ENCODE measurements at places on chromosomes 6 and 20.

DNA sequence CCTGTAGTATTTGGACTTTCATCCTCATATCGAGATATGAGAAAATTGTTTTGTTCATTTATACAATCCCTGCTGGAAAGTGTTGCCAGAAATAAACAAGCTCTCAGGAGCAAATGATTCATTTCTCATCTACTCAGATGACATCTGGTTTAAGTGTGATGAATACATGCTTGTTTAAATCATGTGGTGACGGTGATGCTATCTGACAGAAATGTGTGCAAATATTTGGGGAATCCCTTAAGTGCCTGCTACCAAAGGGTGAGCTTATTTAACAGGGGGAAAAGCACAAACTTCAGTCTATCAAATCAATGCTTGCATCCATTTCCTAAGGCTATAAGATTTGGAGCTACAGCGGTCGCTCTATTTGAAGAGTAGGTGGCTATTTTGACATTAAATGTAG is 368.3 kb upstream of the SASH1 start:
- no peaks in the 10 kb centered on the region for H3K36me3 ChIP-seq
- H3K4me3 ChIP-seq, result no peak overlapping the region
- no peak for DNase-seq
- no peak overlapping the region for H3K27ac ChIP-seq
- H3K27me3 ChIP-seq, result no peaks in the 10 kb centered on the region
- H3K4me1 ChIP-seq, result no peaks in the 10 kb centered on the region

DNA sequence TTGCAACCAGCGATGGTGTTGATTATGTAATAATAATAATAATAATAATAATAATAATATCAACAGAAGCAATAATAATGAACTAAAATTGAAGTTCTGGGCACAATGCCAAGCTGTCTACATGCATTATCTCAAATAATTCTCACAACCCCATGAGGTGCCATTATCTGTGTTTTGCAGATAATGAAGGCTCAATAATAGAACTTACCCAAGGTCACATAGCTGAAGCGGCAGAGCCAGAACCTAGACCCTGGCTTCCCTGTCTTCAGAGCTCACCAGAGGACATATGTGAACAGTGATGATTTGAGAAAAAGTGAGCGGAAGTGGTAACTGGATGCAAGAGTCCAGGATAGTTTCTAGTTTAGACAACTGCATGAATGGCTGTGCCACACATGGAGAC is 91.0 kb downstream of the HIVEP1 start:
- no peak for DNase-seq
- H3K4me1 ChIP-seq, result no peaks in the 10 kb centered on the region
- no peaks in the 10 kb centered on the region for H3K27me3 ChIP-seq
- no peak overlapping the region for H3K27ac ChIP-seq
- H3K4me3 ChIP-seq, result no peak overlapping the region

- no peak overlapping the region for H3K4me3 ChIP-seq
- H3K27me3 ChIP-seq, result no peaks in the 10 kb centered on the region
- DNase-seq, result no peak
- H3K4me1 ChIP-seq, result peaks cover 3% of the 10 kb centered on the region
- H3K27ac ChIP-seq, result peak overlapping the region; percentile 80
- H3K36me3 ChIP-seq, result no peaks in the 10 kb centered on the region
Measured at GRCh38 chr20:50381771-50382593, 128.2 kb upstream of the PTPN1 start.

DNA sequence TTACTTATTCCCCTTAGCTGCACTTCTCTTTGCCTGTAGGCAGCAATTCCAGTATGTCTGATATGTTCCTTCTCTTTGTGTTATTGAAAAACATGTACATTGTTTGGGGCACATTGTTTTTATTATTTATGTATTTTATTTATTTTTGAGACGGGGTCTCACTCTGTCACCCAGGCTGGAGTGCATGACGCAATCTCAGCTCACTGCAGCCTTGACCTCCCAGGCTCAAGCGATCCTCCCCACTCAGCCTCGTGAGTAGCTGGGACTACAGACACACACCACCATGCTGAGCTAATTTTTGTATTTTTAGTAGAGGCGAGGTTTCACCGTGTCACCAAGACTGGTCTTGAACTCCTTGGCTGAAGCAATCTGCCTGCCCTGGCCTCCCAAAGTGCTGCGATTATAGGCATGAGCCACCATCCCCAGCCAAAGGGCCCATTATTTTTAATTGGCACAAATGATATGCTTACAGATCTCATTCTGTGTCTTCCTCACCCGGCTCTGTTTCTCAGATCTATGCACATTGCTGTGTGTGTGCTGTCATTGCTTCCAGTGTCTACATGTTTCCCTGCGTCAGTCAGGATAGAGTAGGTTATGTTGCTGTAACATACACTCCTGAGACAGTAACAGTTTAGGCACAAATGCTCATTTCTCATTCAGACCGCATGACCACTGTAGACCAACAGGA is 54.1 kb upstream of the NELFCD start:
- no peak for DNase-seq
- no peaks in the 10 kb centered on the region for H3K36me3 ChIP-seq
- H3K4me1 ChIP-seq, result no peaks in the 10 kb centered on the region
- H3K27me3 ChIP-seq, result no peaks in the 10 kb centered on the region
- H3K27ac ChIP-seq, result no peak overlapping the region

GRCh38 chr6:124040655-124041054 is 237.0 kb downstream of the NKAIN2 start:
- H3K27ac ChIP-seq, result no peak overlapping the region
- no peaks in the 10 kb centered on the region for H3K4me1 ChIP-seq
- no peaks in the 10 kb centered on the region for H3K27me3 ChIP-seq
- H3K36me3 ChIP-seq, result no peaks in the 10 kb centered on the region

DNA sequence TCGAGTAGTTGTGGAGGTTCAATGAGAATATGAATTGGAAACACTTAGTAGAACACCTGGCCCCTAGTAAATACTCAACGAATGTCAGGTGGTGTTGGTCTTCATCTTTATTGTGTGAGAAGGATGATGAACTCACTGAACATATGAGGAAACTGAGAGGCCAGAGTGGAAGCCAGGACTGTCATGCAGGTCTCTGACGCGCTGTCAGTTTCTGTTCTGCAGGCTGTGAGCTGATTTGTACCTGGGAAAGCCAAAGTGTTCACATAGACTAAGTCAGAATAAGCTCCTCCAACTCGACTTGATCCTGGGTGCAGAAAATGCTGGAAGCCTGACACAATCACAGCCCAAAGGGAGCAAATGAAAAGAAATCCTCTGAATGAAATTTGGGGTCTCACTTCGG is 222.2 kb downstream of the LY86 start:
- peaks cover 30% of the 10 kb centered on the region for H3K4me1 ChIP-seq
- H3K27me3 ChIP-seq, result no peaks in the 10 kb centered on the region
- H3K36me3 ChIP-seq, result no peaks in the 10 kb centered on the region
- H3K4me3 ChIP-seq, result peak overlapping the region; percentile 43
- no peak overlapping the region for H3K27ac ChIP-seq

DNA sequence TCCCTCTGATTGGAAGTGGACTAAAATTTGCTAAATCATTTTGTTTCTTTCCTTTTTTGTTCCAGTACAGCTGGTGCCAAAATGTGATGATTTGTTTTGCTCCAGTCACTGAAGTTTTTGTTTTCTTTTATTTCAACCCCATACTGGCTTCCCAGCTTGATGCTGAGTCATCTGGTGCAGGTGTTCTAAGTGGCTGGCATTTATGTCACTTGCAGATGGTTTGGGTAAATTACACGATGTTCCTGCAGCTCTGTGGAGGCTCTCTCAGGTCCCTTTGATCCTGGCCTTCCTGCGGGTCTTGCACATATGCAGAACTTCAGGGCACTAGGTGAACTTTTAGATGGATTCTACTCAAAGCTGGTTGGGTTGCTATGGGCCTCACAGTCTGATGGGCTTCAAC is 577.7 kb downstream of the HAO1 start:
- H3K27ac ChIP-seq, result no peak overlapping the region
- no peak overlapping the region for H3K4me3 ChIP-seq
- H3K27me3 ChIP-seq, result no peaks in the 10 kb centered on the region
- peaks cover 4% of the 10 kb centered on the region for H3K4me1 ChIP-seq

GRCh38 chr6:91744566-91744965 is 1157.7 kb upstream of the MAP3K7 start:
- no peak for DNase-seq
- no peak overlapping the region for H3K27ac ChIP-seq
- no peaks in the 10 kb centered on the region for H3K27me3 ChIP-seq

DNA sequence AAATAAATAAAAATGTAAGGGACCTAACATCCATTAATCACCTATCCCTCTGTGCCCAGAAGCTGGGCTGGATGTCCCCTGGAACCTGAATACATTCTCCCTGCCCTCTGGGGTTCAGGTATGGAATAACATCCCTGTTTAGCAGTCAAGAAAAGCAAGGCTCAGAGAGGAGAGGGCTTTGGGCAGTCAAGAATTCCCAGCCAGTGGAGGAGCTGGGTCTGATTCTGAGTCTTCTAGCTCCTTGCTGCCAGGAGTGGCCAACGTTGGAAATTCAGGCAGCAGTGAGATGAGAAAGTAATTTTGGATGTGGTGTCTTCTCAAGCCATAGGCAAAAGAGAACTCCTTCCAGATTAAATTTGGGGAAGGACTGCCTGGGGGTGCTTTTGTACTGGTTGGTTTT is 42.6 kb upstream of the ZNFX1 start:
- H3K27ac ChIP-seq, result no peak overlapping the region
- peaks cover 71% of the 10 kb centered on the region for H3K27me3 ChIP-seq
- no peak for DNase-seq
- H3K36me3 ChIP-seq, result no peaks in the 10 kb centered on the region
- peaks cover 22% of the 10 kb centered on the region for H3K4me1 ChIP-seq

GRCh38 chr6:106084106-106084988 is 1.8 kb upstream of the PRDM1 start:
- no peaks in the 10 kb centered on the region for H3K36me3 ChIP-seq
- peak overlapping the region; percentile 73 for H3K27ac ChIP-seq
- H3K4me3 ChIP-seq, result no peak overlapping the region
- H3K27me3 ChIP-seq, result no peaks in the 10 kb centered on the region
- H3K4me1 ChIP-seq, result peaks cover 33% of the 10 kb centered on the region

GRCh38 chr6:382883-383810 is 8.4 kb upstream of the IRF4 start:
- no peaks in the 10 kb centered on the region for H3K4me1 ChIP-seq
- H3K27ac ChIP-seq, result no peak overlapping the region
- H3K27me3 ChIP-seq, result peaks cover 65% of the 10 kb centered on the region
- no peak for DNase-seq
- no peak overlapping the region for H3K4me3 ChIP-seq
- no peaks in the 10 kb centered on the region for H3K36me3 ChIP-seq

DNA sequence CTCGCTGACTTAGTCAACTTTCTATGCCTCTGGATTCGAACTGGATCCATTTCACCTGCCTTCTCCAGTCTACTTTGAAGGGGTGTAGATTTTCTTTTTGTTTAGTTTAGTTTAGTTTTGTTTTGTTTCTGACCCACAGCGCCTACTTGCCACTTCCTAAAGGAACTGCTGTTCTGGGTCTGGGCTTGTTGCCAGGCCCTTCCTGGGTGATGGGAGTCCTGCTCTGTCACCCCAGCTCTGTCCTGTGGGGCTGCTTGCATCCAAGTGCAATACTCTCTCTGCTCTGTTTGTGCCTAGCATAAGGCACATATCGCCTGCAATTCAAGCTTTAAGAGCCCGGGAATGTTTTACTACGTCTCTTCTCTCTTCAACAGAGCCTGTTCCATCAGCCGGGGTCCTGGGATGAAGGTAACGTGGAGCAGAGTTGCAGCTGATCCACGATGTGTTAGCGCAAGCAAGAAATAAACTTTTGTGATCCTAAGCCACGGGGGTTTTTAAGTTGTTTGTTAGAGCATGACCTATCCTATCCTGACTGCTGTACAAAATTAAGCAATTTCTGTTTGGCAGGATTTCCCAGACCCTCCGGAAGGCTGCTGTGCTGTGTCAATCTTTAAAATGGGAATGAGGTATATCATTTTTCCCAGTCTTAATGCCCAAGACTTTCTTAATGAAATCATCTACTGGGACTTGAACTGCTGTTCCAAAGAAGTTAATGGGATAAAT is 30.9 kb upstream of the TAGAP start:
- H3K36me3 ChIP-seq, result no peaks in the 10 kb centered on the region
- H3K4me3 ChIP-seq, result no peak overlapping the region
- no peaks in the 10 kb centered on the region for H3K4me1 ChIP-seq
- no peak overlapping the region for H3K27ac ChIP-seq

- no peak overlapping the region for H3K4me3 ChIP-seq
- H3K27me3 ChIP-seq, result no peaks in the 10 kb centered on the region
- no peaks in the 10 kb centered on the region for H3K36me3 ChIP-seq
- H3K27ac ChIP-seq, result no peak overlapping the region
- H3K4me1 ChIP-seq, result peaks cover 35% of the 10 kb centered on the region
Measured at GRCh38 chr6:6694368-6694780, 105.9 kb downstream of the LY86 start.

GRCh38 chr6:94956910-94957309 is 620.4 kb upstream of the MANEA start:
- no peaks in the 10 kb centered on the region for H3K27me3 ChIP-seq
- H3K36me3 ChIP-seq, result no peaks in the 10 kb centered on the region
- H3K4me3 ChIP-seq, result no peak overlapping the region
- no peaks in the 10 kb centered on the region for H3K4me1 ChIP-seq
- no peak overlapping the region for H3K27ac ChIP-seq

DNA sequence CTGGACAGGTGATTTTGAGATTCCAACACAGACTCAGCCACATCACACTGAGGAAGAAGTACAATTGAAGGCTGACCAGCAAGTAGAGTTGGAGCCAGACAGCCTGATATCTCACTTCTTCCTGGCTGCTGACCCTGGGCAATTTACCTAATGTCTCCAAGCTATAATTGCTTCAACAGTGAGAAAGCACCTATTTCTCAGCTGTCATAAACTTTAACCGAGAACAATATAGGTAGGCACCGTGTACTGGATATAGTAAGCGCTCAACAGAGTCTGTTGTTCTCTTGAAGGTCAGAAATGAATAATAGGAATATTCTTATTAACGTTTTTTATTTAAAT is 28.3 kb downstream of the STX7 start:
- H3K4me1 ChIP-seq, result peaks cover 9% of the 10 kb centered on the region
- DNase-seq, result no peak
- peaks cover 11% of the 10 kb centered on the region for H3K36me3 ChIP-seq
- no peak overlapping the region for H3K27ac ChIP-seq
- H3K4me3 ChIP-seq, result no peak overlapping the region
- H3K27me3 ChIP-seq, result no peaks in the 10 kb centered on the region

DNA sequence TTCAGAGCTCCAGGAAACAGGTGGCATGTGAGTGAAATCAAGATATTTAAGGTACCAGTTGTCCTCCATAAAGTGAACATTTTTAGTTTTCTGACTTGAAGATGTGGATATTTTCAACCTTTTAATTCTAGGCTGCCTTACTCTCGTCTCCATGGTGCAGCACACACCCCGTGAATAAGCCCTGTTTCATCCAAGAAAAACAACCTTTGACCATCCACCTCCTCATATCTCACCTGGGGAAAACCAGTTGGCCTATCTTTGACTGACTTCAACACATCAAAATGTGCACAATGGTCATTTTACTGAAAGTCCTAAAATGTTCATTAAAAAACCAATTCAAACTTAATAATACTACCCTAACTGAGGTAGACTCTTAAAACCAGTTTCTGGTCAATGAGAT is 73.8 kb upstream of the CD2AP start:
- no peak overlapping the region for H3K4me3 ChIP-seq
- no peak overlapping the region for H3K27ac ChIP-seq
- H3K27me3 ChIP-seq, result no peaks in the 10 kb centered on the region
- H3K4me1 ChIP-seq, result no peaks in the 10 kb centered on the region
- DNase-seq, result no peak

- peaks cover 13% of the 10 kb centered on the region for H3K4me1 ChIP-seq
- peaks cover 92% of the 10 kb centered on the region for H3K36me3 ChIP-seq
- DNase-seq, result no peak
- H3K27ac ChIP-seq, result no peak overlapping the region
- H3K4me3 ChIP-seq, result no peak overlapping the region
Measured at GRCh38 chr20:35012227-35013069, 56.8 kb downstream of the MYH7B start.
